Mesothelial cell of epicardium (in vitro differentiated cells): ENCODE measurements at places on chromosomes 7 and 10.

GRCh38 chr7:80781561-80781979, 137.3 kb downstream of the SEMA3C start:
- peak; percentile 48 for DNase-seq

- no peak for DNase-seq
Observed at GRCh38 chr10:53276797-53277196, 504.2 kb upstream of the MBL2 start.

- no peak for DNase-seq
Observed at GRCh38 chr10:48707472-48707871, 22.8 kb downstream of the WDFY4 start.

GRCh38 chr7:80725181-80725611, 86.8 kb downstream of the CD36 start:
- no peak for DNase-seq

- DNase-seq, result no peak
Observed at GRCh38 chr10:128083191-128083895, 42.9 kb downstream of the MKI67 start.

GRCh38 chr10:31762316-31762715, 166.3 kb downstream of the ARHGAP12 start:
- no peak for DNase-seq

- DNase-seq, result no peak
Observed at GRCh38 chr10:109239371-109239770, 683.9 kb downstream of the XPNPEP1 start.

DNA sequence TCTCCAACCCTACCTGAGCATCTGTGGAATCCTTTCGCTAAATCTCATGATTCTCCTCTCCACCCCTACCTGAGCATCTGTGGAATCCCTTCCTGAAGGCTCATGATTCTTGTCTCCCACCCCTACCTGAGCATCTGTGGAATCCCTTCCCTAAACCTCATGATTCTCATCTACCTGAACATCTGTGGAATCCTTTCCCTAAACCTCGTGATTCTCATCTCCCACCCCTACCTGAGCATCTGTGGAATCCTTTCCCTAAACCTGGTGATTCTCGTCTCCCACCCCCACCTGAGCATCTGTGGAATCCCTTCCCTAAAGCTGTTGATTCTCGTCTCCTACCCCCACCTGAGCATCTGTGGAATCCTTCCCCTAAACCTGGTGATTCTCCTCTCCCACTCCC, 342.0 kb downstream of the SDK1 start:
- DNase-seq, result no peak

DNA sequence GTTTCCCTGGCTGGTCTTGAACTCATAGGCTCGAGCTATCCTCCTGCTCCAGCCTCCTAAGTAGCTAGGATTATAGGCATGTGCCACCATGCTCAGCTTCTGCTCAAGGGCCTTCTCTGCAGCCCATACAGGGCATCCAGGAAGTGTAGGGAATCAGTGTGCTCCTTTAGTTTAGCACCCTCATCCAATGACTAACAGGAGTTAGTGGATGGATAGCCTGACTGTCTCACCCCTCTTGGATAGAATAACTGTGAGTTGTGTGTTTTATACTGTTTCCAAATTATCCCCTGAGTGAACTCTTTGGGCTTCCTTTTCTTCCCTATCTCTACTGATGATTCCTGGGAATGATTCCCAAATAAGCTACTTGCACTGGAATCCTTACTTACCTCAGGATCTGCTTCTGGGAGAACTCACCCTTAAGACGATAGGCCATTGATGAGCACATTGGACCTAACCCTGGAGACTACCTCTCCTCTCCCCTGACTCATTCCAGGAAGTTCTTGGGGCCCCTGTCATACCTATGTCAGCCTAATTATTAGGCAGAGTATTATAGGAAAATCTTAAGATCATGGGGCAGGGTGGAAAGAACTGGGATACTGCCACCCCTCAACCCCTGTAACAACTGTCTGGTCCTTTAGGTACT, 18.5 kb downstream of the STRIP2 start:
- no peak for DNase-seq

DNA sequence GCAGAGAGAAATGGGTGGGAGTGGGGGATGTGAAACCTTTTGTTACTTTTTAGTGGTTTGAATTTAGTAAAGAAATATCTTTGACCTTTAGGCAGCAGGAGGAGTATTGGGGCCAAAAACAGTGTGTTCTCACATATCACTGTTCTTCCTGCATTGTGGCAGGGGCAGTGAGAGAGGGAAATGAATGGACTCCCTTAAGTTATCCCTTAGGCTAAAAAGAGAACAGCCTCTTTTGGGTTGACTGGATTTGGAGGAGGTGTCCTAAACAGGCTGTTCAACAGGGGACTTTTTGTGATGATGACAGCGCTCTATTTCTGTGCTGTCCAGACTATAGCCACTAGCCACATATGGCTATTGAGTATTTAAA, 22.3 kb downstream of the ZNF775 start:
- DNase-seq, result no peak

GRCh38 chr7:95245828-95246500, 78.4 kb downstream of the PON1 start:
- no peak for DNase-seq

- DNase-seq, result no peak
Observed at GRCh38 chr7:125316466-125316865, 386.8 kb upstream of the POT1 start.

DNA sequence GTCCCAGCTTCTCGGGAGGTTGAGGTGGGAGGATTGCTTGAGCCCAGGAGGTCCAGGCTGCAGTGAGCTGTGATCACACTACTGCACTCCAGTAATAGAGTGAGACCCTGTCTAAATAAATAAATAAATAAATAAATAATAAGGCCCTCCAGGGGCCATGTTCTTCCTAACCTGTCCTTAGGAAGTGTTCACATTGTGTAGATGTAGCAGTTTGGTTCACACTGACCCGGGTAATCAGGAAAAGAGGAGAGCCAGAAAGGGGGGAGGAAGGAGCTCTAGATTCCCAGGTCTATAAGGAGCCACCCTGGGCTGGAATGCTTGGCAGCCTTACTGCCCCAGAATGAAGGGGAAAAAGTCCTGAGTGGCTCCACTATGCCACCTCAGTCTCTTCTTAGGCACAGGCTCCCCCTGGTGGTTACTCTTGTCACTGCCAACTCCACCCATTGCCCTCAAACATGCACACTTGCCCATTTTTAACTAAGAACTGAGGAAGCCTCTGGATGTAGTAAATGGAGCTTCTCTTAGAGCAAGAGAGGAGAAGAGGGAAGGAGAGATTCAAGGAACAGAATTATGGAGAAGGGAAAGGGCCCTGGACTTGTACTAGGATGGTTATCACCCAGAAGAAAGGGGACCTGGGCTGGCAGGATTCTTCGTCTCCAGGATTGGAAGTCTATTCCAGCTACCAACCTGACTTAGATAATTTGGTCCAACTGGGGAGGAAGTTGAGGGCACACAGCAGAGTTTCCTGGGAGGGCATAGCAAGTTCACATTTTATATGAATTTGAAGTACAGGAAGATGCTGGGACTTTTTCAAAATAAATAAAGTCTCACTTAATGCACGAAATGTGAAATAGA, 7.8 kb downstream of the HPS6 start:
- DNase-seq, result peak; percentile 38

GRCh38 chr10:123721441-123722049, 55.4 kb downstream of the GPR26 start:
- no peak for DNase-seq

GRCh38 chr7:24715661-24716479, 41.4 kb downstream of the GSDME start:
- DNase-seq, result no peak

DNA sequence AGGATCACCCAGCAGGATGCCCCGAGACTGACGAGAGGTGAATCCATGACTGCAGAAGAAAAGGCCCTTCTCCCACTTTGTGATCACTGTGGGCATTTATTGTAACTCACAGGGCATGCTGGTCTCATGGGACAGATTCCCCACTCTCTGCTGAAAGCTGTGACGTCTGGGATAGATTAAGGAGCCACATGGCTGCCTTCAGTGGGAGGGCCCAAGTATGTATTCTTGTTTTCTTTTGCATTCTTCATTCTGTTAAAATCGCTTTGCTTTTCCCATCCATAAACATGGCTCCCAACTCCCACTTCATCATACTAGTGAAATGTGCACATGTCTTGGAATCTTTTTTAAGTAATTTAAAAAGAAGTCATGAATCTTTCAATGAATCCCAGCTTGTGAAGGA, 67.2 kb downstream of the FAM107B start:
- DNase-seq, result no peak

DNA sequence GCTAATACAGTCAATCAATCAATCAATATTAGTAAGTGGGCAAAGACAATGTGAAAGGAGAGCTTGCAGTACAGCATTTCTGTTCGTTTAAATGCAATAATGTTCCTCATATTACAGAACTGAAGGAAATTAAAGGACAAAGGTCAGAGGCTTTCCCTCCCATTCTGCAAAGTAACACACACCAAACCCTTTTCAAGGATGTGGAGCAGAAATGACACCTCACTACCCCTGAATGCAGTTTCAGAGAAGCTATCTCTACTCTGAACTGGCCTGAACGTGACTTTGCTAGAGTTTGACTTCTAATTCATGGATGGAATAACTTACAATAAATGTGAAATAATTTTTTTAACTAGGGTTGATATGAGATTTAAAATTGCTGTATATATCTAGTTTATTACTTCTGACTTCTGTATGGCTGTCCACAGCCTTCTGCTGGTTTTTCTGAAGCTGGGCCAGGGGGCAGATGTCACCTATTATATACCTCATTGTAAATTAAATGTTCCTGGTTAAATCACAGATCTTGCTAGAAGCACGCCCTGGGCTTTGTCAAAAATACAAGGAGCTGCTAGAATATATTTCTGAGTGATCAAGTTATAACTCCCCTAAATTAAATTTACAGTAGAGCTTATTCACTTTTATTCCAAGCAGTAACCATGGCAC, 156.9 kb upstream of the C7orf33 start:
- no peak for DNase-seq

DNA sequence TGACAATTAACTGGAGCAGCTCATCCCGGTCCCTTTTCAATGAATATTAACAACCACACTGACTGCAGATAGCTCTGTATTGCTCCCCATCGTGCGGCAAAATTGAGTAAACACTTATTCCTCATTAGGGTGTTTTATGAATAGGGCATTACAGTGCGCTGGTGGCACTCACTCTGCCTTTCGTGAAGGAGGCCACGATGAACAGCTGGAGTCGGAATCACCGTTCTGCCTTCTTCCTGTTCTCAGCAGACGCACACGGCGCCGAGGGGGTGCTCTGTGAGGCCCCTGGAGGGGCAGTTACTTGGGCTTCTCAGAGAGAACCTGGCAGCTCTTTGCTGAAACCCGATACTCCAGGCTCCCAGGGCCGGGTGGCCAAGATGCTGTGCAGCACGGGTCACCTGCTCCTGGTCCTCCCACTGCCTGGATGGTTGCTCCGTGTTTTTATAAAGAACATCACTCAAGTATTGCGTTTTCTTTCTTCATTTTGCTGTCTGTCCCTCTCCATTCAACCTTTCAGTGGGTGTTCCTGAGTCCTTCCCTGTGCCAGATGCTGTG, 241.9 kb downstream of the GLRX3 start:
- no peak for DNase-seq

GRCh38 chr7:815284-816216, 16.7 kb upstream of the SUN1 start:
- DNase-seq, result peak; percentile 81

- no peak for DNase-seq
Observed at GRCh38 chr7:68929781-68930261, 668.5 kb upstream of the AUTS2 start.

GRCh38 chr7:128961030-128961659, 23.4 kb downstream of the IRF5 start:
- DNase-seq, result no peak
